ENCODE measurements at places on chromosomes 3 and 15.

DNA sequence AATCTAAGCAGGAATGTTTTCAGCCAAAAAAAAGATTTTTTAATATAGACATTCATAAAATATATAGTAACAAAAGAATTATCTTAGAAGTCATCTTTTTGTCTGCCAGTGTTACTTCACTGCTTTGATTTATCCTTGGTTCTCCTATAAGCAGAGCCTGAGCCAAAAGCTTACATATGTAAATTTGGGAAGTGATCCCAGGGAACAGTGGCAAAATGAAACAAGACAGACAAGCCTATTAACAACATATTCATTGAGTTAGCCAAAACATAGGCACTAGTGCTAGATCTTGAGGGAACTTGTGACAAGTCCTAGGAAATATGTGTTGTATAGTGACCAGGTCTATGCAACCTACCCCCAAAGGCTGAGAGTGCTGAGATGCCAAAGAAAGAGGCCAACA lies 11.3 kb downstream of the GTPBP8 start:
- DNase-seq, result no peak

DNA sequence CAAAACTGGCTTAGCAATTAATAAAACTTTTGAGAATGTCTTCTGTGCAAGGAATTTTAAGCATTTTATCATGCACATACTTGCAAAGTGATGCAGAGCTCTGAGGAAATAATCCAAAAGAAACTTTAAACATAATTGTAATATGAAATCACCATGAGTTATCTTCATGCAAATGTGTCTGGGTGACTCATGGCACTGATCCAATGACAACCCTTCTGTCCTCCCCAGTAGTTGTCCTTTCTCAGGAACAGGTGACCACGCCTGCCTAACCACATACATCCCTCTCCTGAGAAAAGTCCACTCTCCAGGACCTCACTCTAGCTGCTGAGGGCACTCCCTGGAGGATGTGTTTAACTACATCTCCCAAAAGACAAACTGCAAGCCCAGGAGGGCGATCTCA lies 530.6 kb upstream of the IL12A start:
- no peak for DNase-seq

- no peak for DNase-seq
Measured at GRCh38 chr3:8503461-8503860, 1.8 kb downstream of the LMCD1 start.

DNA sequence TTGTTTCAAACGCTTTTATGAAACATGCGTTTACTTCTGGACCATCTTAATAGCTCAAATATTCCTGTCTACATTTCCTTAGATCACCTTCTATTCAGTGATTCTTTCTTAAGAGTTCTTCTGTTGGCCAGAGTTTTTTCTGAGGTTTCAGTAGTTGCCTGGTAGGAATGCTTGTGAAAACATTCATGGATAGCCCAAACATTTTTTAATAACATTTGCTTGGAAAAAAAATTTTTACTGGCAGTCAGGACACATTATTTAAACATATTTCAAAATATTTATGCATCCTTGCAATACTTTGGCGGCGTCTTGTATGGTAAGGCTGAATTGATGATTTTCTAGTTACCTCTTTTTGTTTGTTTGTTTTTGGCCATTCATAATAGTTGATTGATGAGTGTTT lies 47.4 kb upstream of the ZBTB20 start:
- no peak for DNase-seq

GRCh38 chr3:112042842-112043280 lies 8.3 kb downstream of the TMPRSS7 start:
- DNase-seq, result no peak

DNA sequence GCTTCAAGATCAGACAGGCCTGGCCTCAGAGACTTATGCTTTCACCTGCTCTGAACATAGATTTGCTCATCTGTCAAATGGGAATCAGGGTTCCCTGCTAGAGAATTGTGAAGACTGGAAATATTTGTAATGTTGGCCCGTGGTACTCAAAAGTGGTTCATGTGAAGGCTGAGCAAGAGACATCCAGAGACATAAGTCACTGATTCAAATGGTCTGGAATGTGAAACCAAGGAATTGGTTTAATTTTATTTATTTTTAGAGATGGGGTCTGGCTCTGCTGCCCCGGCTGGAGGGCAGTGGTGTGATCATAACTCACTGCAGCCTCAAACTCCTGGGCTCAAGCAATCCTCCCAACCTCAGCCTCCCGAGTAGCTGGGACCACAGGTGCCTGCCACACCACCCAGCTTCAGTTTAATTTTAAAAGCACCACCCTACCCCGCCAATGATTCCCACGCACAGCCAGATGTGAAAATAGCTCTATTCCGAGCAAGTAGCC lies 60.1 kb downstream of the DAPK2 start:
- DNase-seq, result no peak

DNA sequence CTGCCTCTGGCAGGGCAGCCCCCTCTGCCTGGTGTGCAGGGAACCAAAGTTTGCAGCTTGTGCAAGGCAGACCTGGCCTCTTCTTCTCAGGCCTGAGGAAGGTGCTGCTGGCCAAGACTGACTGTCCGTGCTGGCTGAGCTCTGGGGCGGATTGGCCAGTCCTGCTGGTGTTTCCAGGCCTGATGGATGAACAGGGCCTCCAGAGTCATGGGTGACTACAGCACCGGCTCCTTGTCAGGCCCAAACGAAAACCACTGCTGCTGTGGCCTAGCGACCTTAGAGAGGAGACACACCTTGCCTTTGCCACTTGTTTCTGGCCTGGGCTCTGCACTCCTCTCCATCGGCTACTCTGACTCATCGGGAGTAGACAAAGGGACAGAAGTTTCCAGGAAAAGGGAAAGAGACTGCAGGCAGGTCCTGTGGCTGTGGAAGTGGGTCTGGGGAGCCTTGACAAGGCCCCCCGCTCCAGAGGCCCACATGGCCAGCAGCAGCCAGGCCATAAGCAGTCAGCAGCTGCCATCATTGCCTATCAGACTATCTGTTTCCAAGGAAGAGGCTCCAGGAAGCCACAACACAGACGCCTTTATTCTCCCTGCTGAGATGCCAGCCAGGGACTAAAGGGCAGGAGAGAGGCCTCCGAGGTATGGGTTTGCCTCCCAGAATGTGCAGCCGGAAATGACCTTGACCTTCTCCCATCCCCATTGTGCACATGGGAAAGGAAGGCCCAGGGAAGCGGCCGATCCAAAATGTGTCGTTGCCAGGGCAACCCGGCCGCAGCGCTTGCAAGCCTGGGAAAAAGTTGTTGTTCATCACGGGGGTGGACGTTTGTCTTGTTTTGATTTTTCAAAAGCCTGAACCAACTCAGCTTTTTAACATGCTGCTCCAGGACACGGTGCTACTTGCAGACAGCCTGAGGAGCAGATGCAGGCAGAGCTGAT lies 160.5 kb downstream of the CHSY1 start:
- DNase-seq, result no peak

- no peak for DNase-seq
Measured at GRCh38 chr3:63151897-63152296, 126.2 kb upstream of the SYNPR start.

- DNase-seq, result no peak
Measured at GRCh38 chr3:195800240-195800639, 11.5 kb downstream of the MUC4 start.

DNA sequence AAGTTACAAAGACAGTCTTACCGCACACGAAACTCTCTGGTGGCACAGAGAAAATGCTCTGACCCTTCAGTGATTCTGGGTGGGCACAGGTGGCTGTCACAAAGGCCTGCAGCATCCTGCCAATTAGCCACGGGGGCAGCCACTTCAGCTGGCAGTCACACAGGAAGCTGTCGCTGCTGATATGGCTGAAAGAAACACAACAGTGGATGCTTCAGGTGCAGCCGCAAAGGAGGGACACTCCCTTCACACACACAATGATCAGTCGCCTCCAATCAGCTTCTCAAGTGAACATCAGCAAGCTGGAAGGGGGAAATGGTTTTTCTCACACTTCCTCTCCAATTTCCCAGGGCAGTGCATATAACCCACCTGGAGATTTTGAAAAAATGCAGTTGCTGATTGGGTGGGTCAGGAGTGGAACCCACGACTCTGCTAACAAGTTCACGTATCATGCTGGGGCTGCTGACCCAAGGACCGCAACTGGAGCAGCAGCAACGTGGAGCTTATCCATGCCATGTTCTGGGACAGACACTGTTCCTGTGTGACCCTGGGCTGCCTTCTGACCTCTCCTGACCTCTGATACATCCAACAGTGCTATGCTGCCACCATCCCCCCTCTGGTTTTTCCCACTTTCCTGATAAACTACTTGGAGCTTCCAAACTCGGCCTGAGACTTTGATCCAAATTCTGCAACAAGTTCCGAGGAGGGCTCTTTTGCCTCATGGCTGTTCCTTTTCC lies 106.6 kb downstream of the LRIG1 start:
- DNase-seq, result peak; percentile 24

DNA sequence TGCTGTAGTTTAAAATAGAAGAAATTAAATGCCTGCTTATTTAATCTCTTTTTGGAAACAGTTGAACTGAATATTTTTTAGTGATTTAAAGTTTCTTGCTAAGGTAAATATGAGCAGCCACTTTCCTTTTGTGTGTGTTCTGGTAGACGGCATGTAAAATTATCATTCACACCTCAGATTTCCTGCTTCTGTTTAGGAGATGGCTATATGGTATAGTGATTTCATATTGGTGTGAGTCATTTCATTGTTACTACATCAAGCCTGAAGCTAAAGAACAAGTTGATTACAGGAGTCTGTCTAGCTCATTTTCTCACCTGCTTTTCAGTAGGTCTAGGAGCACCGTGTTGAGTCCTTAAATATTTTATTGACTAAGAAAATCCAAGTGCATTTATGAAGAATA lies 2.2 kb downstream of the LRCH3 start:
- no peak for DNase-seq

- no peak for DNase-seq
Measured at GRCh38 chr15:43390723-43391122, 19.8 kb downstream of the TUBGCP4 start.

GRCh38 chr3:12737319-12737718 lies 21.7 kb downstream of the TMEM40 start:
- no peak for DNase-seq

DNA sequence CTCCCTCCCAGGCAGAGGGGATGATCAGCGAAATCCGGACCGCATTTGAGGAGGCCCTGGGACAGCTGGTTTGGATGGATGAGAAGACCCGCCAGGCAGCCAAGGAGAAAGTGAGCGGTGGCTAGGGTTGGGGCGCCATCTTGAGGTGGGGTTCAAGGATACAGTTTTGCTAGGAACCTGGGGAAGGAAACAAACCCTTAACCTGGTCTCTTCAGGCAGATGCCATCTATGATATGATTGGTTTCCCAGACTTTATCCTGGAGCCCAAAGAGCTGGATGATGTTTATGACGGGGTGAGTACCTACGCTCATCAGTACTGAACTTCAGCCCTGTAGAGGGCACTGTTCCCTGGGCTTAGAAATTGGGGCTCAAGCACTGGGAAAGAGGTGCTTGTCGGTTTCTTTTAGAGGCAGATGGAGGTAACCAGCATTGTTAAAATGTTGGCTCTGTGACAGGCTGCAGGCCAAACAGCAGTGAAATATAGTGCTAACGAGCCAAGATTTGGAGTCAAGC lies 9.6 kb upstream of the PSMD2 start:
- peak; percentile 68 for DNase-seq

DNA sequence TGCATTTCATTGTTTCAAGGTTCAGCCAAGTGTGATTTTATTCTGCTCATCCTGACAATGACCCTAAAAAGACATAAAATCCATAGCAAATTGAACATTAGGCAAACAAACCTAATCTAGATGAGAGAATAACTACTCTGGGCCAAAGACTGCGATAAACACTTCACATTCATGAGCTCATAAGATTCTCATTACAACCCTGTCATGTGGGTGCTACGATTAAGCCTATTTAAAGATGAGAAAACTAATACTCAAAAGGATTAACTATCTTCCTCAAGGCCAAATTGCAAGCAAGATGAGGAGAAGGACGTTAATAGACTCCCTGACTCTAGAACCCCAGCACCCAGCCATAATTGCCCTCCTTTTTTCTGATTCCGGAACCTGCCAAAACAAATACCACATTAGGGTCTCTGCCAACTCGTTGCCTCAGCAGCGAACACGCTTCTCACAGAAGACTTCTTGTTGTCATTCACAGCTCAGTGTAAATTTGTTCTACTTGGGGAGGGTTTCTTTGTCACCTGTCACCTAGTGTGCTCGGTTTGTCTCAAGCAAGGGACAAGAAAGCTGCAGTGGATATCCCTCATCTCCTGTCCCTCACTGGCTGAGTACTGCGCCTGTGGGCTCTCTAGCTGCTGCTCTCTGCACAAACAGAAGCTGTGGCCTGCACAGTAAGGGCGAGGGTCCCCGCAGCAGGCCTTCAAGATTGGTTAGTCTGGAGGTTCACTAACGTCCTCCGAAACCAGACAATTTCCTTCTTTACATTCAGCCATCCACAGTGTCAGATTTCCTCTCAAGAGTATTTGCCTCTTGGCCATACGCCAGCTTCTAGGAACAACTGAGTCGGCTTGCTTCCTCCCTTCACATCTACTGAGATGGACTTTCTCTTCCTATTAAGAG lies 200.0 kb upstream of the UBE2E2 start:
- no peak for DNase-seq

GRCh38 chr15:56207711-56208110 lies 36.0 kb downstream of the RFX7 start:
- DNase-seq, result no peak

GRCh38 chr15:88012233-88012632 lies 244.3 kb downstream of the NTRK3 start:
- DNase-seq, result no peak

- DNase-seq, result peak; percentile 67
Measured at GRCh38 chr3:127673191-127674100, 694 bp downstream of the ABTB1 start.

DNA sequence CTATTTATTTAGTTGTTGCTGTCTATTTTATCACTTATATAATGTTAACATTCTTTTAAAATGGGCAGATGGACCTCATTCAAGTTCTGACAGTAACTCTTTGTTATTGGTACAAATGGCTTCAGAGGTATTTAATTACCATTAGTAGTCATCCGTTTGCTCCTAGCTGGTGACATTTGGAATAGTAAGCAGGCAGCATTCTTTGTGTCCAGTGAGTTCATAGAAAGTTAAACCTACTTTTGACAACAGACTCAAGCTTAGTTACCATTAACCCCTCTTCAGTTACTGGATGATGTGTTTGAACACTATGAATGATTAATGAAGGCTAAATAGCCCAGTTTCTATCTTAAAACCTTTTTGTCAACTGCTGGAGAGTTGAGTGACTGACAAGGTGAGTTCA lies 500.7 kb upstream of the ATP11B start:
- DNase-seq, result no peak

- no peak for DNase-seq
Measured at GRCh38 chr15:95698230-95698629, 632.3 kb upstream of the NR2F2 start.

- no peak for DNase-seq
Measured at GRCh38 chr3:195263925-195264600, 6.9 kb downstream of the XXYLT1 start.

- DNase-seq, result no peak
Measured at GRCh38 chr3:178500631-178501030, 35.6 kb upstream of the KCNMB2 start.

DNA sequence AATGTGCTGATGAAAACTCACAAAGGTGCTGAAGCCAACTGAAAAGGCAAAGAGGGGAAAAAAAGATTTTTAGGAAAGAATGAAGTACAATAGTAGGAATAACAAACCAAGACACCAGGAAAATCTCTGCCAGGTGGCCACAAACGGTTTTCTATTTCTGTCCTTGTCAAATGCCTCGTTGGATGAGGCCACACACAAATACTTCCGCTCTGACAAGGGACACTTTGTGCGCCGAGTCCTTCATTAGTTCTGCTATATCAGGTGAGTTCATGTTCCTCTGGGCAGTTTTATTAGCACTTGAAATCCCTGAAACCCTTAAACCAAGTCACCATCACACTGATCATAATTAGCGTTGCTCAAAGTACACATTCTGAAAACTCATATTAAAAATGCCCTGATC lies 373.1 kb downstream of the VPS13C start:
- no peak for DNase-seq
